ENCODE measurements at places on chromosomes 5 and 9.

DNA sequence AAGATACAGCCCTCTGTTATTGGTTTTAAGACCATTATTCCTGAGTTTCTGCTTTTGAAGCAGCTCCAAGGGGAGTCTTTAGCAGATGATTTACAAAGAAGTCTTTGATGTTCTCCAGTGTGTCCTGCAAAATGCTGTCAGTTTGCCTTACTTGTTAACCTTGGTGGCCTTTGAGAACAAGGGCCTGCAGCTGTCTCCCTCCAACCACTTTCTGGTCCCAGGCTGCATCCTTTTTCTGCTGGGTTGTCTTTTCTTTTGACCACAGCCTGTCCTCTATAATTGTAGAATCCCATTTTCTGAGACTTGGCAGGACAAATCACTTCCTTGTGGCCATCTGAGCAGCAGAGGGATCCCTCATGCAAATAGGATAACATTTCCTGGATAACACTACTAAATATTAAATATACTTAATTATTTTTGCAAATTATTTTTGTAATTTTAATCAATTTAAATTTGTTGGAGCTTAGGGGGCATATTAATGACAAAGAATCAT, 281.4 kb downstream of the DMRT2 start:
- no peak for DNase-seq

GRCh38 chr5:180198208-180198607, 10.8 kb downstream of the RASGEF1C start:
- no peak for DNase-seq

- DNase-seq = no peak
Observed at GRCh38 chr5:132270706-132271105, 13.2 kb downstream of the PDLIM4 start.

- DNase-seq = no peak
Observed at GRCh38 chr9:79902825-79903600, 331.2 kb downstream of the TLE4 start.

- no peak for DNase-seq
Observed at GRCh38 chr9:99079542-99079941, 25.4 kb upstream of the TGFBR1 start.

GRCh38 chr9:15512204-15512603, 1.4 kb upstream of the PSIP1 start:
- DNase-seq = no peak

Data from stimulated activated CD4-positive, alpha-beta T cell treated with anti-CD3 and anti-CD28 coated beads, Interleukin-1b, Interleukin-23, amount 100 ng/mL, for 1 hour (primary cell).